Stimulated activated CD8-positive, alpha-beta memory T cell treated with anti-CD3 and anti-CD28 coated beads, Interleukin-4, amount 100 ng/mL, for 4 hours (primary cell): ENCODE measurements at places on chromosomes 7 and 10.

DNA sequence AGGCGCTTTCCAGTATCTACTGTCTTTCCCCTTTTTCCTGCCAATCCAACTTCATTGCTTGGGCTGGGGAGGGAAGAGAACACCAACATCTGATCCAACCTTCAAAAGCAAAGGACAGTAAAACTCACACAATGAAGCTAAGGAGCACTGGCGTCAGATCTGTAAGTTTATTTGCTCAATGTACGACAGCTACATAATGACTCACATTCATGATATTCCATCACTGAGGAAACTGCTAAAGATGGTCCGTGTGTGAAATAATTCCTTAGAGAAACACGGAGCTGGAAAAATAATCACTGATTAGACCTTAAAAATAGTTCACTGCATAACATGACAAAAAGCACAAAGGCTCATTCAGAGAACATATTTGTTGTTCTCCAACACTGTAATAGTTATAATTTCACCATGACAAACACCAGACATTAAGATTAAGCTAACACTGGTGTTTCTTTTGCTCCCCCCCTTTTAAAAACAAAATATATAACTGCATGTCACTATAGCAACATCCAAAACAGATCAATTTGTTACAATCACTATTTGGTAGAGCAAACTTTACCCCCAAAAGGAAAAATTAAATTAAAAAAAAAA lies 24.3 kb downstream of the HSPB1 start:
- DNase-seq = no peak

GRCh38 chr10:19877466-19878255 lies 61.4 kb downstream of the PLXDC2 start:
- no peak for DNase-seq

GRCh38 chr7:91852263-91852741 lies 28.2 kb downstream of the MTERF1 start:
- no peak for DNase-seq

DNA sequence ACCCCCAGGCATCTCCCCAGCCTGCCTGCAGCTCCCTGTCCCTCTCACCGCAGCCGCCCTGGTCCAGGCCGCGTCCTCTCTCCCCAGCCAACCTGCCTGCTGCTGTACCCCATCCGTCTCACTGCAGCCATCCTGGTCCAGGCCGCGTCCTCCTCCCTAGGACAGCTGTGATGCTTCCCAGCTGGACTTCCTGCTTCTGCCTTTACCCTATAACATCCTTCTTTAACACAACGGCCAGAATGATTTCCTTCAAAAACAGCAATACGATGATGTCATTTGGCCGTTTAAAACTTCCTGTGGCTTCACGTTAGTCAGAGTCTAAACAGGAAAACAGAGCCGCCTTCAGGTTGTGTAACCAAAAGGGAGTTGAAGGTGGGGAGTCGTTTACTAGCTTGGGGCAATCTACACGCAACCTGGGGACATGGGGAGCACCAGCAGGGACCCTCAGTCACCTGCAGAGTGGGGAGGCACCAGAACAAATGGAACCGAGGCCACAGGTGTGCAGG lies 32.2 kb upstream of the ZFAND2A start:
- no peak for DNase-seq

DNA sequence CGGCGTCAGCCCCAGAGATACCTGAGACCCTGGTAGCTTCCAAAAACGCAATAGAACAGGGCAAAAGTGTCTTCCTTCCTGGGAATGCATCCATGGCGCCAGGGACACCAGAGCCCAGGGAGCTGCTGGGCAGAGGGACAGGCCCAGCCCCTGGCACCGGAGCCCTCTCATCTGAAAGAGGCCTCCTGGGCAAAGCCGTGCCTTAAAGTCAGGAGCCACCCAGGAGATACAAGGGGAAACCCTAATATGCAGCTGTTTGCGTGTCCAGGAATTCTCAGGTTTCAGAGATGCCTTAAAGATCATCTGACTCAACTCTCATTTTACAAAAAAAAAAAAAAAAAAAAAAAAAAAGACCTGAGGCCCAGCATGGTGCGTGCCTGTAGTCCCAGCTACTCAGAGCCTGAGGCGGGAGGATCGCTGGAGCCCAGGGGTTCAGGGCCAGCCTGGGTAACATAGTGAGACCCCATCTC lies 28.0 kb downstream of the NUDT1 start:
- DNase-seq = no peak

- DNase-seq = no peak
Measured at GRCh38 chr7:76515999-76516443, 5.7 kb downstream of the UPK3B start.

- no peak for DNase-seq
Measured at GRCh38 chr7:1757601-1758000, 87.5 kb downstream of the ELFN1 start.

DNA sequence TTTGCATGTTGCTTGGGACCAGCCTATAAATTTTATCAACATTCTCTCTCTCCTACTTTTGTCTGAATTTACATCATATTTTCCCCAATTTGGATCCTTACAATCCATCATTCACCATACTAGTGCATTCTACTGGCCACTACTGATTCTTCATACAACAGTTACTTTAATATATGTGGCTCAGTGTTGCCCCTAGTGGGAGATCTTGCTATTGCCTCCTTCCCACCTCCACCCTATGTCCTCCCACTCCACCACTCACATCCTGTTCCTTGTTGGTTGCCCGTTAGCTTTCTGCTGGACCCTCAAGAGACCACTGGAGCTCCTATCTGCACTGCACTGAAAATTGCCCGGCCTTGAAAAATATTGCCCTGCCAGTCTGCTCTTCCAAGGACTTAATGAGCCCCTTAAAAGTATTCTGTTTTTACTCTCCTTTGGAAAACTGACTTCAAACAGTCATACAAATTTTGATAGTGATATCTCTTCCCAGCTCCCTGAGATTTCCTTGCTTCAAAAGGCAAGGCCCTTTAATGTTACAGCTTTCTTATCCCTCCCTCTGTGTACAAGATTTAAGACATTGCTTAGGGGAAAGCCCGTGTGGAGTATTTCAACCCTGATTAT lies 243.2 kb upstream of the TMEM229A start:
- DNase-seq = no peak

- DNase-seq = no peak
Measured at GRCh38 chr7:137948845-137949330, 53.0 kb downstream of the CREB3L2 start.

DNA sequence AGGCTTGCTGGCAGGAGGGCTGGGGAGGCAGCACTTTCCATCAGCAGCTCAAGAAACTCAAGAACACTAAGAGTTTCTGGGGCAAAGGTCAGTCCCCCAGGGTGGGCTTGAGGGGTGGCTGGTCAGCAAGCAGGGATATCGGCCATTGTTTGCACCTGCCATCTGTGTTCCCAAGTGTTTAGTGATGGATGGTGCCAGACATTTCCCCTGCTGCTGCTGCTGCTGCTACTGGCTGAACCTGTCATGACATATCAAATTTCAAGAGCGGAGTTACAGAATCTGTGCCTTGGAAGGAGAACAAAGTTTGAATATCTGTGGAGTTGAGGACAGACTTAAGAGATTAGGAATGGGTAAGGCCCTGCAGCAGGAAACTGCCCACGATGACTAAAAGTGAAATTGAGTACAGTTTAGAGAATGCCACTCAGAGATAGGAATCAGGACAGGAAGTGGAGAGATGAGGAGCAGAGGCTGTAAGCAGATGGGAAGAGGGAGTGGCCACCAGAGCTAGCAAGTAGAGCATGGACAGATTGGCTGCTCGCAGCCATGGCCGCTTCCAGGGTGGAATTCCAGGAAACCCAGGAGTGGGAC lies 39.2 kb upstream of the PPP1R3C start:
- DNase-seq = no peak

GRCh38 chr7:94367949-94368348 lies 26.7 kb upstream of the COL1A2 start:
- DNase-seq = no peak

DNA sequence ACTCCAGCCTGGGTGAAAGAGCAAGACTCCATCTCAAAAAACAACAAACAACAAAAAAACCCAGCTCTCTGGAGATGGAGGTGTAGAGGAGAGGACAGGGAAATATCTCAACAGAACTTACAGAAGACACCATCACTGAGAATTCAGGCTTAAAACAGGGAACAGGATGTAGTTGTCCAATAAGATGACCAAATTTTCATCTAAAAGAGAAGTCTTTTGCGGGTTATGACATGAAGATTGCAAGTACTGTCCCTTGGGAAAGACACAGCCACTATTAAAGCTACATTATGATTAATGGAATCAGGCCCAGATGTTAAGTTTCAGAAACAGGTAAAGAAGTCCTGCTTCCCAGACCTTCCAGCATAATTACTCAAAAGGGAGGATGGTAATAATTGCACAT lies 235.2 kb upstream of the NRP1 start:
- DNase-seq = no peak

DNA sequence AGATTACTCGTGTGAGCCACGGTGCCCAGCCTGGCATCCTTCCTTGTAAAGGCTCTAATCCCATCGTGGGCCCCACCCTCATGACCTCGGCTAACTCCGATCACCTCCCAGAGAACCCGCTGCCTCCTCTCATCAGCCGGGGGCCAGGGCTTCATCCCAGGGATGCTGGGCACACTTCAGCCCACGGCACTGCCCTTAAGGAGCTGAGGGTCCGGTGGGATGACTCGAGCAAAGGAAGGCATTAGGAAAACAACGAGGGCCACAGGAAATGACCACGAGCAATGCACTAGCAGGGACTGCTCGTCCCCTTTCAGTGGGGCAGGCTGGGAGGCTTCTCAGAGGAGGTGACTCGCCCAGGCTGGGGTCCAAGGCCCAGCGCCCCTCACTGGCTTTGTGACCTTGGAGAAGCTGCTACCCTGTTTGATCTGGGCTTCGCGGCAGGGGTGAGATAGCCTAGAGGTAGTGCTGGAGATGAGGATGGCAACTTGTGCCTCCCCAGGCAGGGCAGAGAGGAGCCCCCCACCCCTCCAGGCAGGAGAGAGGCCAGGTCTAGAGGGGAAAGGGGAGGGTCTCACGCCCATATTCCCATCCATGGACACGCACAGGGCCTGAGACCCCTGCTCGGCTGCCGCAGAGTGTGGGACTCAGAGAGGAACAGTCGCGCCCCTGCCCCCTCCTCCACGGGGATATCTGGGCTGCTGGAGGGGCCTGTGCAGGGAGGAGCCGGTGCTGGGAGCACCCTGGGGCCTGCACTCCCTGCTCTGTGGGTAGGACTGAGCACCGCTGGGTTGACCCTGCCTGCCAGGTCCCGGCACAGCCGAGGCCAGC lies 26.8 kb downstream of the ELFN1 start:
- DNase-seq = no peak

GRCh38 chr10:126803394-126803793 lies 101.8 kb upstream of the DOCK1 start:
- DNase-seq = no peak

GRCh38 chr10:73039635-73040034 lies 57.0 kb downstream of the P4HA1 start:
- no peak for DNase-seq

DNA sequence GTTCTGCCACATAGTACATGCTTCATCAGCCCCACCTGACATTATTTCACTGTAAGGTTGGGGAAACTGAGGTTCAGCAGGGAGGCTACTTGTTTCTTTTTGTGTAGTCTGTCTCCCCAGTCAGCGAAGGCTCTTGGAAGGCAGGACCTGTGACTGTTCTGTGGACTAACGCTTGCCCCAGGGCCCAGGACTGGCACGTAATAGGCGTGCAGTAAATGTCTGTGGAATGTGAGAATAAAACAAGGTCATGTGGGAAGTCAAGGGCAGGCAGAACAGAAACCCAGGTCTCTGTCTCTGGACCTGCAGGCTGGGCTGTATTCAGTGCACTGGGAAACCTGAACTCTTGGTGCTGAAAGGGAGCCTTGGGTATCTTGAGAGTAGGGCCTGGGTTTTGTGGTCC lies 168.7 kb downstream of the RPS24 start:
- DNase-seq = no peak

DNA sequence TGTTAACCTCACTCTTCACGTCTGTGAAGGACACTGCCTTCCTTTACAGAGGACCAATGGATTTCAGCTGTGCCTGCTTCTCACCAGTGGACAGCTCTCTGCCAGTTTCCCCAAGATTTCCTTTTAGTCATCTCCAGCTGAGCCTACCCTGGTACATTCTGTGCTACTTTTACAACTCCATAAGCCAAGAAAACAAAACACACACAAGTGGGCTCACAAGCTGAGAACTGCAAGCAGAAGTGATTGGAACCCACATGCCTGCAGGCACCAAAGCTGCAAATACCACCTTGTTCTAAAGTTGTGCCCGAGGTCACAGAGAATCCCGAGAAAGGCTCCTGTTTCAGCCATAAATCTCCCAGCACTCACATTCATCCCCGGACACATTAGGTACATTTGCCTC lies 636.8 kb downstream of the PHTF2 start:
- DNase-seq = no peak

DNA sequence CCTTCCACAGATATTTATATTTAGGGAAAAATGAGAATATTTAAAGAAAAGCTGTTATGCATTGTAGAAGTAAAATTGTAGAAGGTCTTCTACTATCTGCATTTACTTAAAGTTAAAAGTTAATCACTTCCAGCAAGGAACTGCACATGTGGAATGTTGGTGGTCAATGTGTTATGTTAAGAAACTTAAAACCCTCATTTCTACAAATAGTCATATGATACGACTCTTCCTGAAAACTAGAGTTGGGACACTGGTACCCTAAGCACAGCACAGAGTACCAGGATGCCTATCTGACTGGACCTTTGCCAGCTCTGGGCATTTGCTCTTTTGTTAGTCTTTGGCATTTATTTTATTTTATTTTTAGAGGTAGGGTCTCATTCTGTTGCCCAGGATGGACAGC lies 524.2 kb upstream of the GALNT17 start:
- no peak for DNase-seq

- DNase-seq = no peak
Measured at GRCh38 chr7:132869166-132869861, 212.6 kb downstream of the CHCHD3 start.

DNA sequence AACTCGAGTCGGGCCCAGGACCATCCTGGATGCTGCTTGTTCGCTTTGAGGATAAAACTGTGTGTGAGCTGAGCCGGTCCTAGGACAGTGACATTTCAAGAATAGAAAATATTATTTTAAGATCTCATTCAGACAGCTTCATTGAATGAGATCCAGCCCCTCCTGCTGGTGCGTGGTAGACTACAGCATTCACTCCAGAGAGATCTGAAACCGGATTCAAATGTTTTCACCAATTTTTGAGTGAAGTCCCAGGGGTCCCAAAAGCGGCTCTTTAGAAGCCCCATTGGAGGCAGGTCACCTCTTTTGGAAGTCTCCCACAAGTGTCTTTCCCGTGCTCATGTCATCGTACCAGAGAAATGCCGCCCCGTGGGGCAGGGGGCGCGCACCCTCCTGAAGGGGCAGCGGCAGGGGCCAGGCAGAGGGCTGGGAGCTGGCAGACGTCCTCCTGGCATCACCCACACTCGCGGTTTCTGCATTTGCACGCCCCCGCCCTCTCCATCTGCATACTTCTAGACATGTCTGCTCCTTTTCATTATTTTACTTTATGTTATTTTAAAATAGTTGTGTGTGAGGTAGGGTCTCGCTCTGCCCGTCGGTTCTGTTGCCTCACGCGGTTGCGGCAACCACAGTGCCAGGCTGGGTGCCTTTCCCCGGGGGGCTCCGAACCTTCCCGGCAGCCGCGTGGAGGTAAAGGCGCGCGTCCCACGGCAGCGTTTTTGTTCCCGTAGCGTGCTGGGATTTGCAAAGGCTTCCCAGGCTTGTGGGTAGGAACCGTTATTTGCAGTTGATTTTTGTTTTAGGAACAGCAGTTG lies 52.3 kb upstream of the DPYSL4 start:
- DNase-seq = no peak
